Activated CD4-positive, alpha-beta T cell treated with anti-CD3 and anti-CD28 coated beads, Interleukin-2, amount 10 ng/mL, durations not matched to agents 24 days and 14 days (primary cell): ENCODE measurements at places on chromosomes 12 and 14. TPM values are rescaled to one million over a fixed set of nuclear protein-coding genes. Genes with fewer than 3 reads are reported as not detected.
A peak's percentile ranks its signal among the peaks of the same experiment; 100 is the strongest.

- no peaks in the 10 kb centered on the region for H3K4me1 ChIP-seq
- peaks cover 3% of the 10 kb centered on the region for H3K27me3 ChIP-seq
- DNase-seq = peak; percentile 16
Observed at GRCh38 chr12:13436182-13436581, 239.7 kb downstream of the EMP1 start.

GRCh38 chr12:76929499-76929898, 50.7 kb upstream of the CSRP2 start:
- H3K4me3 ChIP-seq = no peak overlapping the region
- no peaks in the 10 kb centered on the region for H3K36me3 ChIP-seq
- no peak overlapping the region for H3K27ac ChIP-seq
- H3K27me3 ChIP-seq = peaks cover 3% of the 10 kb centered on the region
- no peak for DNase-seq

The GPRC5A gene
- not detected in 2 replicates for total RNA-seq

DNA sequence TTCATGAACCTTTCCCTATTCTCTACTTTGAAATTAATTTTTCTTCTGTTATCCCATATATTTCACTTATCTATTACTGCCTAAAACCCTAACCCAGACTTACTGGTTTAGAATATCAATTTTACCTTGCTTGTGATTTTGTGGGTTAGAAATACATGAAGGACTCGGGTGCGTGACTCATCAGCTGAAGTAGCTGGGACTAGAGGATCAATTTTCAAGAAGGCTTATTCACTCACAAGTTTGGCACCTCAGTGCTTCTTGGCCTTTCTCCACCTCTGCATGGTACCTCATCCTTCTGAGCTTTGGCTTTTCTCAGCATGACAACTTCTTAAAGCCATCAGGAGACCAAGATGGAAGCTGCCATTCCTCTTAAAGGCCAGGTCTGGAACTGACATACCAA, 57.8 kb downstream of the TMEM117 start:
- no peaks in the 10 kb centered on the region for H3K27me3 ChIP-seq
- H3K36me3 ChIP-seq = no peaks in the 10 kb centered on the region
- H3K4me1 ChIP-seq = no peaks in the 10 kb centered on the region
- no peak overlapping the region for H3K27ac ChIP-seq

The BCAT1 gene
- total RNA-seq = 49.7 and 51.9 TPM in 2 replicates

GRCh38 chr12:2580821-2581220, 213.9 kb upstream of the FKBP4 start:
- peaks cover 27% of the 10 kb centered on the region for H3K27me3 ChIP-seq
- DNase-seq = no peak
- no peaks in the 10 kb centered on the region for H3K4me1 ChIP-seq
- no peaks in the 10 kb centered on the region for H3K36me3 ChIP-seq
- H3K27ac ChIP-seq = no peak overlapping the region

DNA sequence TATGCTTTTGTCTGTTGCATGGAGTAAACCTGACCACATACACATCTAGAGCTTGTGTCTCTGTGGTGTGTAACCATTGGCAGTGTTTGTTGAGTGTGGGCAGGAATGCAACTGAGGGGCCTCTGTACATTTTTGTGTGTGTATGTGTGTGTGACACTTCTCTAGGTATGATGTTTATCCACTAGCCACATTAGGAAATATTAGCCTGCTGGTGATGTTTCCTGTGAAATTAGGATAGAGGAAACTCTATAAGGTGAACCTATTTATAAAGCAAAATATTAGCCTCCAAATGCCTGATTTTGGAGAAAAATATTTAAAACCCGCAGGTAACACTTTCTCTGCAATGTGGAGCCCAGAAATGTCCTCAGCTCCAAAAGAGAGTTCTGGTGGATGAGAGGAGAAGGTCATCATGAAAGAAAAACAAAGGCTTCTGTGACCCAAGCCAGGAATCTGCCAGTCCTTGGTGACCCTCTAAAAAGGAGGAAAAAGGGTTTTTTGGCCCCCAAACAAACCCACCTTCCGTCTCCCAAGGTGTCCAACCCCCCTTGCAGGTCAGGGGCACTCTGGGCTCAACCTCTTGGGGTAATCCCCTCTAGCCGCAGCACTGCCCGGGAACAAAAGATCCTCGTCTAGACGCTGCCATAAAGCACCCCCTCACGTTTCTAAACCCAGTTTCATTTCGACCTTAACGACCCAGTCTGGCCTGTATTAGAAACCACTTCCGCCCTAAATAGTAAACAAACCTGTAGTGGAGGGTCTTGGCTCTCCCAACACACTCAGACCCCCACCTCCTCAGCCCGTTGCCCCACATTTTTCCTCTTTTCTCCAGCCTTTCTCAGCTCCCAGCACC, 3.1 kb upstream of the HOTAIR start:
- H3K27ac ChIP-seq = no peak overlapping the region
- H3K27me3 ChIP-seq = peaks cover 88% of the 10 kb centered on the region
- no peak overlapping the region for H3K4me3 ChIP-seq
- peaks cover 9% of the 10 kb centered on the region for H3K4me1 ChIP-seq
- no peak for DNase-seq

- no peak overlapping the region for H3K4me3 ChIP-seq
- H3K27ac ChIP-seq = no peak overlapping the region
- no peaks in the 10 kb centered on the region for H3K36me3 ChIP-seq
- H3K27me3 ChIP-seq = peaks cover 3% of the 10 kb centered on the region
Observed at GRCh38 chr12:88546853-88547252, 33.4 kb downstream of the KITLG start.

DNA sequence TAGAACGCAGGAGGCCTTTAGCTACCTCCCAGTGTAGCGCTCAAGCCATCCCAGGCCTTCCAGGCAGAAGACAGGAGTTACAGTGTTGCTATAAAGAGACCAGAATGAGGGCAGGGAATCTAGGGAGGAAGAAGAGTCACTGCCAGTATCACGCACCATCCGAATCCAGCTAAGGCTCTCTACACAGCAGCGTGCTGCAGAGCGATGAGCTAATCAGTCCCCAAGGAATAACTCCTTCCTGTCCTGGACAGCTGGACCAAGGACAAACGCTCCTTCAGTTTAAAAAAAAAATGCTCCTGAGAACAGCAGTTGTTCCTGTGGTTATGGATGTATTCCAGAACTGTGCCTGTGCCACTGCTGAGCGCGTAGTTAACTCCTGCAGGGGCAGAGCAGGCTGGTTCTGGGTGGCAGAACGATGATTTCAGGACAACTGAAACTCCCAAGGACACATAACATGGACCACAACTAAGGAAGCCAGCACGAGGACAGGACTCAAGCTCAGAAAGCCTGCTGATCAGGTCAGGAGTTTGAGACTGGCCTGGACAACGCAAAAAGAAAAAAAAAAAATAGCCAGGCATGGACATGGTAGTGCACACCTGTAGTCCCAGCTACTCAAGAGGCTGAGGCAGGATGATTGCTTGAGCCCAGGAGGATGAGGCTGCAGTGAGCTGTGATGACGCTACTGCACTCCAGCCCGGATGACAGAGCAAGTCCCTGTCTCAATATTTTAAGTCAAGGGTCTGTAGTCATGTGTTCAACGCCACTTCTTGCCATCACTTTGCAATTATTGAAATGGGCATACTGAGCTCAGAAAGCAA, 2.6 kb downstream of the IFFO1 start:
- peak overlapping the region; percentile 0 for H3K27ac ChIP-seq
- no peak for DNase-seq
- peaks cover 40% of the 10 kb centered on the region for H3K4me1 ChIP-seq
- H3K27me3 ChIP-seq = no peaks in the 10 kb centered on the region
- peaks cover 37% of the 10 kb centered on the region for H3K36me3 ChIP-seq
- H3K4me3 ChIP-seq = peak overlapping the region; percentile 47

- no peak for DNase-seq
- H3K4me3 ChIP-seq = no peak overlapping the region
- H3K27ac ChIP-seq = no peak overlapping the region
- no peaks in the 10 kb centered on the region for H3K36me3 ChIP-seq
- H3K27me3 ChIP-seq = no peaks in the 10 kb centered on the region
- peaks cover 2% of the 10 kb centered on the region for H3K4me1 ChIP-seq
Observed at GRCh38 chr12:49979016-49979586, 6.4 kb downstream of the AQP6 start.

DNA sequence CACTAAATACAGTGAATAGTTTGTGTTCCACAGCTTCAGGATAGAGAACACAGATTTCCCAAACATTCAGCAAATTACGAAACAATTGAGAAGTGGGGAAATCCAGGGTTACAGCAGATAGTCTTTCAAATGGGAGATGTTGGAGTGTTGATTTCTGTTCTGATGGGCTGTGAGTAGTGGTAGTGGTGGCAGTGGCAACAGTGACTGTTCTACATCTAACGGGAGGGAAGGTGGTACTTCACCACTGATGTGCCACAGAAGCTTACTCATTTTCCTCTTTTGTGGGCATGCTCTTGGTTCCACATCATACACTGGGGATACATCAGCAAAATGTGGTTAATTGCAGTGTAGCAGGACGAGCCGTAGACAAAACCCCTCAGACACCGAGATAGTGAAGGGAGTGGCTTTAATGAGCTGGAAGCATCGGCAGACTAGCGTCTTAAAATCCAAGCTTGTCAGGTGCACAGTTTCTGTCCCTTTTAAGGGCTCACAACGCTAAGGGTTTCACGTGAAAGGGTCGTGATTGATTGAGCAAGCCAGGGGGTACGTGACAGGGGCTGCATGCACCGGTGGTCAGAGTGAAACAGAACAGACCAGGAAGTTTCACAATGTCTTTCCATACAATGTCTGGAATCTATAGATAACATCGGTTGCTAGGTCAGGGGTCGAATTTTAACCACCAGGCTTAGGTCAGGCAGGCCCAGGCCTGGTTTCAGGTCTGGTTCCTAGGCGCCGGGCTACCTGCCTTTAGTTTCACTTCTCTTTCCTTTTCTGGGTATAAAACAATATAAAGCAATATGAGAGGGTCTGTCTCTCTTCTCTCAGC, 330.6 kb upstream of the FBXO33 start:
- peaks cover 2% of the 10 kb centered on the region for H3K4me1 ChIP-seq
- no peaks in the 10 kb centered on the region for H3K27me3 ChIP-seq
- DNase-seq = no peak
- peak overlapping the region; percentile 6 for H3K4me3 ChIP-seq
- H3K36me3 ChIP-seq = no peaks in the 10 kb centered on the region
- H3K27ac ChIP-seq = no peak overlapping the region

The CCDC88C gene
- 79.7 and 89.9 TPM in 2 replicates for total RNA-seq

The GLIPR1L2 gene
- 0.36 TPM in 1 of 2 replicates, not detected in the other for total RNA-seq

- no peaks in the 10 kb centered on the region for H3K4me1 ChIP-seq
- no peak overlapping the region for H3K4me3 ChIP-seq
- H3K27ac ChIP-seq = no peak overlapping the region
- H3K27me3 ChIP-seq = no peaks in the 10 kb centered on the region
- peaks cover 12% of the 10 kb centered on the region for H3K36me3 ChIP-seq
- no peak for DNase-seq
Observed at GRCh38 chr12:116969615-116970585, 59.1 kb downstream of the FBXW8 start.

GRCh38 chr14:87334997-87335685, 657.8 kb downstream of the GALC start:
- no peaks in the 10 kb centered on the region for H3K36me3 ChIP-seq
- DNase-seq = no peak
- H3K27ac ChIP-seq = no peak overlapping the region

The PZP gene
- total RNA-seq = not detected in 2 replicates

DNA sequence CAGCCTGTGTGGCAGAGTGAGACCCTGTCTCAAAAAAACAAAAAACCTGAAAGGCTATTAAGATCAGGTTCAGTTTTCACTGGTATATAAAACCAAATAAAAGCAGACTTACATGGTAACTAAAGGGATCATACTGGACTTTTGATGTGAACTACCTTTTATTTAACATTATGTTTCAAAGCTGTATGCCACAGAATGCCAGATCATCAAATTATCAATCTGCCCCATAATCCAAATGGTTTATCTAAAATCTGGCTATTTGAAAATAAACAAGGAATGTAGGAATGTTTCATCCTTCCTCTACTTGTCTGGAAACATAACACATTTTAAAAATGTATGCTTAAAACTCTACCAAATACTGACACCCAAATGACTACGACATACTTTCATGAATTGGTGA, 14.2 kb downstream of the NID2 start:
- H3K4me1 ChIP-seq = no peaks in the 10 kb centered on the region
- DNase-seq = no peak
- no peaks in the 10 kb centered on the region for H3K36me3 ChIP-seq
- no peak overlapping the region for H3K4me3 ChIP-seq
- H3K27me3 ChIP-seq = peaks cover 41% of the 10 kb centered on the region

- no peaks in the 10 kb centered on the region for H3K4me1 ChIP-seq
- DNase-seq = no peak
- no peak overlapping the region for H3K4me3 ChIP-seq
- no peaks in the 10 kb centered on the region for H3K36me3 ChIP-seq
Observed at GRCh38 chr12:91053951-91054715, 3.7 kb downstream of the KERA start.

The CLEC1B gene
- total RNA-seq = not detected in 2 replicates

DNA sequence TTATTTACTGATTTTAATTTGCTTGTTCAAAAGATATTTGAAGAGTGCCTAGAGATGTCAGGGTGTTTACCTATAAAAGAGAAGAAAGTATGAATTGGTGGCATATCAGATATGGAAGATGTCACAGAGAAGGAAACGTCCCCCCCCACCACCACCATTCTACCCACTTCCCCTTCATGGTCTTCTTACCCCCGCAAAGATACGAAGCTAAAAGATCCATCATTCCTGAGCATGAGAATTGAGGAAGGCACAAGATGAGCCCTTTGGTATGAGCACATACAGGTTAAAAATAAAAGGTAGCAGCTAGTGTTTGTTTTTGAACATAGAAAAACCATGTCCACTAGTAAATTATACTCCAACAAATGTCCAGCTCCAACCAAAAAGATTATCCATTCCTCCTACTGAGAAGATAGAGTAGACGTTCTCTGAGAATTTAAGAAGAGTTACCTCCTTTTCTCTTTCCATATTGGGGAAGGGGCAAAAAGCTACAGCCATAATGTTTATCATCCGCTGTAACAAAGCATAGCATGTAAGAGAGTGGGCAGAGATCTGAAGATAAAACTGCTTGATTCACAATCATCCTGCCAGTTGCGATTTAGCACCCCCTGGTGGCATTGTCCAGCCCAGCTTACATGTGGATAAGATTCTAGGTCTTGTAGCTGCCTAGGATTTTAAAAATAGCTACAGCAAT, 29.1 kb downstream of the NFYB start:
- peak; percentile 95 for DNase-seq
- no peak overlapping the region for H3K4me3 ChIP-seq
- no peak overlapping the region for H3K27ac ChIP-seq

The DCN gene
- total RNA-seq = not detected in 2 replicates

- H3K27me3 ChIP-seq = no peaks in the 10 kb centered on the region
- DNase-seq = no peak
- H3K27ac ChIP-seq = no peak overlapping the region
Observed at GRCh38 chr12:41745593-41745992, 399.1 kb downstream of the GXYLT1 start.

- H3K27me3 ChIP-seq = no peaks in the 10 kb centered on the region
- H3K4me3 ChIP-seq = no peak overlapping the region
- H3K27ac ChIP-seq = no peak overlapping the region
- H3K36me3 ChIP-seq = no peaks in the 10 kb centered on the region
- no peaks in the 10 kb centered on the region for H3K4me1 ChIP-seq
- DNase-seq = no peak
Observed at GRCh38 chr14:66311990-66312389, 174.2 kb upstream of the CCDC196 start.
